ENCODE measurements at places on chromosomes 16 and 17. TPM values are rescaled to one million over a fixed set of nuclear protein-coding genes. Genes with fewer than 3 reads are reported as not detected.

SHPK gene
- total RNA-seq: 9.6 TPM

TMED6 gene
- 2.3 TPM for total RNA-seq

CCDC102A gene
- 8.5 TPM for total RNA-seq

SPATA22 gene
- total RNA-seq: not detected

CLEC3A gene
- not detected for total RNA-seq

AGRP gene
- not detected for total RNA-seq

TP53TG3C gene
- not detected for total RNA-seq

NPIPB4 gene
- 125 TPM for total RNA-seq

ABCA3 gene
- total RNA-seq: 3.8 TPM

PRR35 gene
- total RNA-seq: not detected

RMI2 gene
- 59.7 TPM for total RNA-seq

MYH13 gene
- total RNA-seq: not detected

MINK1 gene
- total RNA-seq: 102 TPM

FZD2 gene
- total RNA-seq: not detected

STH gene
- not detected for total RNA-seq

OTOP2 gene
- total RNA-seq: not detected

C16orf89 gene
- not detected for total RNA-seq

TTLL6 gene
- not detected for total RNA-seq

CDRT4 gene
- 3.9 TPM for total RNA-seq

RDM1 gene
- 9.1 TPM for total RNA-seq

RAB37 gene
- 44.7 TPM for total RNA-seq

HOXB3 gene
- 9.2 TPM for total RNA-seq

ARHGAP23 gene
- 0.13 TPM for total RNA-seq

GNGT2 gene
- 12.4 TPM for total RNA-seq

MLX gene
- 61.3 TPM for total RNA-seq

MIEN1 gene
- total RNA-seq: 48.8 TPM

ACSM2A gene
- not detected for total RNA-seq

TTYH2 gene
- total RNA-seq: 18.4 TPM

SLC52A1 gene
- total RNA-seq: 0.51 TPM

ARL5C gene
- total RNA-seq: not detected

METTL9 gene
- 102 TPM for total RNA-seq

PIK3R6 gene
- total RNA-seq: 5.5 TPM

AATK gene
- not detected for total RNA-seq

All from activated naive CD4-positive, alpha-beta T cell treated with anti-CD3 and anti-CD28 coated beads, Interleukin-2, amount 10 ng/mL, durations not matched to agents 5 hours and 36 hours (primary cell).